Sigmoid colon (tissue), 7 donors: ENCODE measurements at places on chromosomes 1 and 21.

GRCh38 chr1:63662841-63663240 lies 69.6 kb downstream of the PGM1 start:
- DNase-seq, result no peak

DNA sequence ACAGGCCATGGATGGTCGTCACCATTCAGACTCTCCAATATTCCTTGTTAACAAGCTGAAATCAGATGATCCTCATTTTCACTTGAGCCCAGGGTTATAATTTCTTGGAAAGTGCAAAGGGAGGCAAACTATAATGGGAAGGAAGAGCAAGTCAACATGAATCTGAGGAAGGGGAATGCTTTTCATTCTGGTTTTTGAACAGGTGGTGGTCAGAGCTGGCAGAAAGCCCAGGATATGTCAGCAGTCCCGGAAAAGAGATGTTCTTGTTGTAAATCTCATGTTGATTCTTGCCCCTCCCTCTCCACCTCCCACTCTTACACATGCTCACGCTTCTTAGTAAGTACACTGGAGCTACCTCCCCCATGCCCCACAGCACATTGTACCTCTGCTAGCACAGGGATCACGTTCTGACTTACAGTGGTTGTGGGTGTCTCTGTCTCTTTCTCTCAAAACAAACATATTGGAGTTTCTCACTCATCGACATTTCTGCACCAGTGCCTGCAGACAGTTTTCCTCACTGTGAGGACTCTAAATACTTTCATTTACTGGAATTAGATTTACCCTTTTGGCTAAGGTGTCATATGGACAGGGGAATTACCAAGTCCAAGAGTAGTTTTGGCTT lies 77.6 kb downstream of the XCL2 start:
- peak; percentile 73 for DNase-seq

- DNase-seq, result peak; percentile 91
These were observed 13.6 kb downstream of the THAP3 start for GRCh38 chr1:6638226-6638625.

DNA sequence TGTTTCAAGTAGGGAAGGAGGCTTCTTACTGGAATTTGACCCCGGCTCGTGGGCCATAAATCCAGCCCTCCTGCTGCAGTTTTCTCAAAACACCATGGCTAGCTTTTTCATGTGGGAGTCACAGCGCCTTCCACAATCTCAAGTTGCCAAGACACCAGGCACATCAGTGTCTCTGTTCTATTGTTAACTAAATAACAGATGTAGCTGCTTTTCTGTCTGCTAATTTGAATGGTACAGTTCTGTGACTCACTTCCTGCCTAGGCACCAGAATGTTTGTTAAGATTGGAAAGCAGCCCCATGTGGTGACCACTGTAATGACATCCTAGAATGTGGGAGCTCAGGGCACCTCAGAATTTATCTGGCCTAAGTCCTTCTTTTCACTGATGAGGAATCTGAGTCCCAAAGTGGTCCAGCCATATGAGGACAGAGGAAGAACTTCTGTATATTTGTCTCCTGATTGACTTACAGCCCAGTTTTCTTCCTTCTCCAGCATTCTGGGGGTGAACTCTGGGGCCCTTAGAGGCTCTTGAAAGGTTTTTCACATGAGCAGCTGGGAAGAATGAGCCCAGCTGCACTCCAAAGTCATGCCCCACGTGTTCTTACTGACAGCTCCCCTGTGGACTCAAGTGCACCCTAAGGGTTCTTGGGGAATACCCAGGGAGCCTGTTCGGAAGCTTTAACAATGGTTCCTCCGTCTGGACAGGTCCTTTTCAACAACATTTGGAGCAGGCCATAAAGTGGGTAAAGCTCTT lies 27.5 kb downstream of the TRIM45 start:
- DNase-seq, result no peak

DNA sequence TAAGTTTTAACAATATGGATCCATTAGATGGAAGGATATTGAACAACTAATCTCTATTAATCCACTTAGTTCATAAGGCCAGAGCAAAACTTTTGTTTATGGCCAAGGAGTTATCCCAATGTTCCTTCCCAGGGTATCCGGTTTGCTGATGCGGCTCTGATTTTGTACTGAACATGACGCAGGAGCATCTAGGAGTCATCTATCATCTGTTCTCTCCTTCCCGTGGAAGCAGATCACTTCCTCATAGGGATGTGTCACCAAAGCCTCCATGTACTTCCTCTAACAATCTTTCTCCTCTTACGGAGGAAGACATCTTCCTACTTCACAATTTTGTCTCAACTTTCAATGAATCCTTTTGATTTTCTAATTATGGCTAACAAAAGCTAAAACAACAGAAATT lies 206.6 kb downstream of the APP start:
- DNase-seq, result no peak

GRCh38 chr1:4653328-4653660 lies 1.1 kb upstream of the AJAP1 start:
- no peak for DNase-seq

DNA sequence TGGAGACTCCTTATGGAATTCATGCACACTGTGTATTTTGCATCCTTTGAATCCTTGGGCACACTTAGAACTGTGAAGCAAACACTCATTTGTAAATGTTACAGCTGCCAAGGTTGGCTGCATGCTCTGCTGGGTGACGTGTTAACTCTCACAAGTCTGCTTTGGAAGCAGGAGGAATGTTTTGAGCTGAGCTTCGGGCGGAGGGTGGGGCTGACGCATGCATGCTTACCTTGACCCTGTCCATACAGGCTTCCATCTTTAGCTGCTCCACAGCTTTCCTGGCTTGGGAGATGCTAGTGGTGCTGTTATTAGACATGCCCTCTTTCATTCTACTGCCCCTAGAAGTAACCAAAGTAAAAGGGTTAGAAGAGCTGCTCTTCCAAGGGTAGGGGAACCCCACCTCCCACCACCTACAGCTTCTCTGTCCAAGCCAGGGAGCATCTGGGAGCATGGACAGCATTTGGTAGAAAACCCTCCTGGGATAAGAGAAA lies 66.0 kb downstream of the GNG4 start:
- no peak for DNase-seq

GRCh38 chr1:182990413-182991144 lies 32.6 kb upstream of the LAMC1 start:
- no peak for DNase-seq

GRCh38 chr1:174258148-174258550 lies 98.8 kb downstream of the RABGAP1L start:
- DNase-seq, result no peak

- DNase-seq, result no peak
These were observed 237.0 kb upstream of the SGIP1 start for GRCh38 chr1:66296951-66297350.
